ENCODE measurements at places on chromosomes 11 and 22.
A peak's percentile ranks its signal among the peaks of the same experiment; 100 is the strongest.

DNA sequence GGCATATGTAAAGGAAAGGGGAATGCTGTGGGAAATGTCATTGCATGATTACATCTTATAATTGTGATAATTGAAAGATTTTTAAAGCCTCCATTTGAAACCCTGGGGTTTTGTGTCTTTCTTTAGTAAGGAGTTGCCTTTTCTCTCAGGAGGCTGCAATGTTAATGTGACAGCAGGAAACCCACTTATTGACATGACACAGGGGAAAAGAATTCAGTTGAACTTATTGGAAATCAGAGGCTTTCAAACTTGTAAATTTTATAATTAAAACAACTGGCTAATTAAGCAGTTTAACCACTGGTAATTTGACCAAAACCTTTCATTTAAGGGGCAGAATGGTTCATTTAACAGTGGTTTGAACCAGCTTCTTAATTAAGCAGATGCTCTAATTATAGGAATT, 31.2 kb downstream of the MRPL48 start:
- DNase-seq: no peak

GRCh38 chr22:31995807-31996206, 47.3 kb upstream of the SLC5A1 start:
- DNase-seq: no peak

- DNase-seq: peak; percentile 56
Observed at GRCh38 chr11:2987881-2988861, 4.0 kb downstream of the NAP1L4 start.

GRCh38 chr11:62536301-62536957, 10.2 kb downstream of the AHNAK start:
- DNase-seq: no peak

DNA sequence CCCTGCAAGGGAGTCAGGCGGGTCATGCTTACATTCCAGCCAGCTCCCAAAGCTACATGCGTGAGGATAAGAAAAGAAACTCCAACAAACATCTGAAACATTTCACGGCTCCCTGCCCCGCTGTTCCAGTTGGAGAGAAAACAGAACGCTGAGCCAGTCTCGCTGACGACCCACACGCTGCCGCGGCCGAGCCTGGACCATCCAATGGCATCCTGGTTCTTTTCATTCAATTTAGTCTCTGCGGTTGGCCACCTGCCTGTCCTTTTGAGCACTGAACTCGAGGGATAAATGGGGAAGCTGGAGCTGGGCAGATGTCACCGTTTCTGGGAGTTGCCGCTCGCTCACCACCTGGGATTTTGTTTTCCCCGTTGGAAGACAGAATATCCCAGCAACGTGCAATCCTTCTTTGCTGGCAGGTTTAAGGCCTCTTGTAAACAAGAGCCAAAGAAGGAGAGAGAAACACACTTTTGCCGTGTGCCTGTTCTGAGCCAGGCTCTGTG, 45.3 kb upstream of the SHISAL1 start:
- no peak for DNase-seq

- DNase-seq: no peak
Observed at GRCh38 chr11:135062994-135063393, 651.0 kb upstream of the B3GAT1 start.

GRCh38 chr22:45238076-45238956, 2.4 kb downstream of the KIAA0930 start:
- no peak for DNase-seq

DNA sequence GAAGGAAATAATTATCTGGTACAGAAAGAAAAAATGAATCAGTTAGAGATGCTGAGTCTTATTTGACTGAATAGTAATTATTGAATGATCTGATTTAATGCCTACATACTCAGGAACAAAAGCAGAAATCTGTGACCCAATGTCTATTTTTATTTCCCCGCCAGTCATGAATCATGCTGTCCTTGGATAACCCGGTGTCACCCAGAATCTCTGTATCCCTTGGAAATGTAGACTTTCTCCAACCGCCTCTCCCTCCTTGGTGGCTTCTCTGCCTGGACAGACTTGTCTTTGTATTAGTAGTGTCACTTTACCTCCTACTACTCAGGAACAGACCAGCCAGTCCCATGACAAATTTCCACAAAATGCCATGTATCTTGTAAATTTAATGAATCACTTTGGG, 173.3 kb upstream of the PDGFD start:
- DNase-seq: no peak

GRCh38 chr11:35340715-35341114, 78.6 kb downstream of the SLC1A2 start:
- no peak for DNase-seq

- DNase-seq: no peak
Observed at GRCh38 chr22:49298834-49299750, 528.6 kb downstream of the BRD1 start.

DNA sequence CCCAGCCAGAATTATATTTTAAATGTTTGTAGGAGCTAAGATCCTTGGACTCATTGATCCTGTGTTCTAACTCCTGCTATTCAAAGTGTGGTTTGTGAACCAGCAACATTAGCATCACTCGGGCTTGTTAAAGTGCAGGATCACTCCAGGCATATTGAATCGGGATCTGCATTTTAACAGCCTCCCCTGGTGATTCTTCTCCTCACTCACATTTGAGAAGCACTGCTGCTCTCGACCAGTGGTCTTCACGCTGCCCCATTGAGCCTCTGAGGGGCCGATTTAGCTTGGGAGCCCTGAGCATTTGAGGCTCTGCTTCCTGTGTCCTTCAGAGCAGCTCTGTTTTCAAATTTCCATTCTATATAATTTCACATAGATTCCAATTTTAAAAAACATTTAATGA, 10.9 kb downstream of the MADD start:
- DNase-seq: no peak

GRCh38 chr22:16804882-16805281, 20.3 kb downstream of the XKR3 start:
- DNase-seq: no peak

GRCh38 chr22:39239561-39240423, 5.0 kb downstream of the PDGFB start:
- no peak for DNase-seq

DNA sequence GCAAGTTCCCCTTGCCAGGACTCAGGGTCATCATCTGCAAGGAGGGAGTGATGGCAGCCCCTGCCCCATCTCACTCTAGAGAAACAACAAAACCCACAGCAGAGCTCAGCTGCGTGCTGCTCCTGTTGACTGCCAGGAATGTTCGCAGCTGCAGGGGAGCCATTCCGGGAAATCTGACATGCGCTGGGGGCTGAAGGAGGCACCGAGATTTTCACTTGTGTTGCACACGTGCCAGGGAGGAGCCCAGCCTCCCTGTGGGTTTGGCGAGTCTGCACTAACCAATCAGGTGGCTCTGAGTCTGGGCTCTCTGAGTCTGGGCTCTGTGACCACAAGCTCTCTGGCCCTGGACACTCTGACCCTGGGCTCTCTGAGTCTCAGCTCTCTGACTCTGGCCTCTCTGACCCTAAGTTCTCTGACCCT, 10.5 kb downstream of the FGF3 start:
- no peak for DNase-seq

DNA sequence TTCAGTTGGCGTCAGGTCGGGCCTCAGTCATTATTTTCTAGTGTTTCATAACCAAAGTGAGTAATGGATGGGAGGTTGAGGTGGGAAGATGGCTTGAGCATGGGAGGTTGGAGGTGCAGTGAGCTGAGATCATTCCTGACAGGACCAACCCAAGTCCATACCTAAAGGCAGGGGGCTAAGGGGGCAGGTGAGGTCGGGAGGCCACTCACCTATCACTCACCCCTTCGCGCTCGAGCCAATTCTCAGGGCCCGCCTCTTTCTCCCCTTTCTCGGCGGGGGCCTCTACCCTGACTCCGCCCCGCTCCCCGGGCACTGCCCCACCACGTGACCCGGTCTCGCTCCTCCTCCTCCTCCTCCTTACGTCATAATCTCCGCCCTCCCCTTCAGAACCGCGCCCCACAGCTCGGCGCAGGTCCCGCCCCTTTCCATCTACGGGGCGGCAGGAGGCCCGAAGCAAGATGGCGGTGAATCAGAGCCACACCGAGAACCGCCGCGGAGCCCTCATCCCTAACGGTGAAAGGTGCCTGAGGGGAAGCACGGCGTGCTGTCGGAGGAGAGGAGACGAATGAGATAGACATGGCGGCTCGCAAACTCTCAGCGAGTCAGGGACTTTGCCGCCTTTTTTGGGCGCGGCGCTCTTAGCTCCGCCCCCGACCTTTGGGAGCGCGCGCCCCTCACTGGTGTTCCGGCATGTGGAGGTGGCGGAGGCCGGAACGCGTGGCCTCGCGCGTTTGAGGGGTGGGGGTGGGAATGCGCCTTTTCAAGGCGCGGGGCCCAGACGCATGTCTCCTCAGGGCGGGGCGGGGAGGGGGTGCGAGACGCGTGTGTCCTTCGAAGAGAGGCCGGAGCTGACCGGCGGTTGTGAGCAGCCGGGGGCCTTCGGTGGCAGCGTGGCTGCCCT, at the start of gene WBP2NL:
WBP2NL (plus strand) TSS at position 428 of the 901 bp plus-strand sequence; CDS start at position 459, 31 bp downstream.
- DNase-seq: peak; percentile 92

- DNase-seq: no peak
Observed at GRCh38 chr11:119115484-119116234, 5.7 kb upstream of the HINFP start.

DNA sequence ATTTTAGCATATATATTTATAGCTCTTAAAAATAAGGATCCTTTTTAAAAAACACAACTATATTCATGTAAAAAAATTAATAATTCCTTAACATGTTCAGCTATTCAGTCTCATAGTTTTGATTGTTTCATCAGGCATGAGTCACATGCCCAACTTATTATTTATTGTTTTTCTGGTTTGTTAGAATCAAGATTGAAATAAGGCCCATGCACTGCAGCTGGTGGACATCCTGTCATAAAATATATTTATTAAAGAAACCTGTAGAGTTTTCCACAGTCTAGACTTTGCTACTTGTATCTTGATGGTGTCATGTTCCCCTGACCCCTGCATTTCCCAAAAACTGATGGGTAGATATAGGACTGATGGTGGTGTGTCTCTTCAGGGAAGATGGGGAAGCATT, 77.4 kb downstream of the PARVA start:
- DNase-seq: no peak

DNA sequence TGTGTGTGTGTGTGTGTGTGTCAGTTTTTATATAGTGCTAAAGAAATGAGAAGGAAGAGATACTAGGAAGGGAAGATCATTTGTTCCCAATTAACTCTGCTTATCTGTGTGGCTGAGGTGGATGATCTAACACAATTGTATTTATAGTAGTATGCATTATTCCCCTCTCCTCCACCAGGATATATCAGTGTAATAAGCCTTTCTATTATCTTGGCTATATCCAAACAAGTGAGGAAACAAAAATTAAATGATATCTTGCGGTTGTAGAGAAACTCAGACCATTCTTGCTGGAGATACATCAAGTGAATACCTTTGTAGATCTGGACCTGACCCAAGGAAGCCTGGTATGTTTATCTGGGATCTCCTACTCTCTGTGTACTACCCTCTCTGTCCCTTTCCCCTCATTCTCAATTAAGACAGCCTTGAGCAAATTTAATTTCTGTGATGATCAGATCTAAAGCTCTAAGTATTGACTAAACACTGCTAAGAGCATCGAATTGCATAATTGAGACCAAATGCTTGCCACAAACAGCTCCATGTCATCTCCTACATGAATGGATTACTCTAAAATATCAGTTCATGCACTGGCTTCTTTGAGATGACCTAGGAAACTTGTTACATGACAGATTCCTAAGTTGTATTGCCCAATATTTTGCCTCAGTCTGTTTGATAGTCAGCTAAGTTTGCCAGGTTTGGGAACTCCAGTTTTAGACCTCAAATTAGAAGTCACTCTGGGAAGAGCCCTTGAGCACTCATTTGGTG, 185.3 kb upstream of the CTSC start:
- no peak for DNase-seq

DNA sequence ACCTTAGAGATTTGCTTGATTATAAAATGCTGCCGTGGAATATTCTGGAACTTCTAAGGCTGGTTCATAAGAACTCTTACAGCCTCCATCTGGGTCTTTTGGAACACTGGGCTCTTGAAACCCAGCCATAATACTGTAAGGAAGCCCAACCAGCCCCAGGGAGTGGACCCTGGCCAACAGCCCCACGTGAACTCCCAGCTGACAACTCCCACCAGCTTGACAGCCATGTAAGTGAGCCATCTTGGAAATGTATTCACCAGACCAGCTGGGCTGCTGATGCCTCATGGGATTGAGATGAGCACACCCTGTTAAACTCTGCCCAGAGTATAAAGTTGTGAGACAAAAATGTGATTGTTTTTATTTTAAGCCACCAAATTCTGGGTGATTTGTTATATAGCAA, 378.7 kb upstream of the RAG2 start:
- no peak for DNase-seq

GRCh38 chr22:41382610-41383009, 868 bp downstream of the TEF start:
- no peak for DNase-seq

DNA sequence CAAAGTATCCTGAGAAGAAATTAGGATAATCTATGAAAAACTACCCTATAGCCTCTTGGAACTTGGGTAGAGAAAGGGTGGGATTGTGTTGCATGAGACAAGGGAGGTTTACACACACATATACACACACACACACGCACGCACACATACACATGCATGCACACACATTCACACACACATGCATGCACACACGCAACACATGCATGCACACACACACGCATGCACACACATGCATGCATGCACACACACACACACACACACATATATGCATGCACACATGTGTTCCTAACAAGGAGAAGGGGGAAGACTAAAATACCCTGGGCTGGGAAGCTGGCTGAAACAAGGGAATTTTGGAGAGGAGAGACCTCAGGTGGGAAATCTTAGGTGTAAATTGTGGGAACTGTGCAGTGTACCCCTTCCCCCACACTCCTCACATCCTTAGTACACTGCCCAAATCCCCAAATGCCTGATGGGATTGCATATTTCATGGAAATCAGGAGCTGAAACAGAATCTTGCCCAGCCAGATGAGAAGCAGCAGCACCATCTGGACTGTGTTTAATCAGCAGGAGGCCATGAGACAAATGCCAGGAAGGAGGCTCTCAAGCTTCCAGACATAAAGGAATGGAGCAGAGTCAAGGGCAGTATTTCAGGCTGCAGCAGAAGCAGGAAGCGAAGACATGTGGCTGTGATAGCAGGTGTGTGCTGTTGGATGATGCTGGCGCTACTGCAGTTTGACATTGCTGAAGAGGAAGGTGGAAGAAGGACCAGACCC, 14.6 kb upstream of the POLD3 start:
- no peak for DNase-seq

- DNase-seq: no peak
Observed at GRCh38 chr11:80849253-80849652, 1408.4 kb upstream of the TENM4 start.

- no peak for DNase-seq
Observed at GRCh38 chr22:50603511-50604255, 3.1 kb downstream of the MAPK8IP2 start.

GRCh38 chr22:42621505-42622002, 6.9 kb upstream of the POLDIP3 start:
- DNase-seq: peak; percentile 66

- peak; percentile 79 for DNase-seq
Observed at GRCh38 chr22:39622881-39623367, 52.4 kb downstream of the CACNA1I start.
